ENCODE measurements at places on chromosomes 16 and 17.

DNA sequence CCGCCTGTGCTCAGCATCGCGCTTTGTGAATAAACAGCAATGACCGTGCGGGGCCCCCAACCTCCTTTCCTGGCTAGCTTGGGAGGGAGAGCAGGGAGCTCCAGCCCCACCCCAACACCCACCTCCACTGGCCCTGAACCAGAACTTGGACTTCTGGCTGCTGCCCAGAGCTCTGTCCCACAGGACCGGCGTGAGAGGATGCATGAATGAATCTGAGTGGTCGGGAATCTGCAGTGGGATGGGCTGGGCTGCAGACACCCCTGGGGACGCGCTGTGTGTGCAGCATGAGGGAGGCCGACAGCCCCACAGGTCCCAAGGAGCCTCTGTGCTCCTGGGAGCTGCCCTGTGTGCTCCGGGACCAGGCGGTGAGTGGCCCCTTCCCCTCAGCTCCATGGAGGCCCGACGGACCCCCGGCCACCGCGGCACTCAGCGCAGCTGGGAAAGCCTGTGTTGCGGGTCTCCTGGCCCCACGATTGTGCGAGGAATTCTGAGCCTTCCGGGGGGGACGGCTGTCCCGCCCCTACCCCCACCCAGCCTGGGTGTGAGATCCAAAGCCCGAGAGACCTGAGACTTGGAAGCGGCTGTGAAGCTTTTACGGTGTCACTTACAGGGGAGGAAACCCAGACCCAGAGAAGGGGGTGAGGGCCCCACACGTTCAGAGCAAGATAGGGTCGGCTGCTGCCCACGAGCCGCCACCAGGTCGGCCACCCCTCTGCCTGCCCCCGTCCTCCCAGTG, 5.4 kb downstream of the PIEZO1 start:
- DNase-seq = no peak

- no peak for DNase-seq
Observed at GRCh38 chr16:8510160-8510559, 80.2 kb downstream of the TMEM114 start.

- no peak for DNase-seq
Observed at GRCh38 chr17:79905832-79906231, 66.6 kb upstream of the CBX4 start.

DNA sequence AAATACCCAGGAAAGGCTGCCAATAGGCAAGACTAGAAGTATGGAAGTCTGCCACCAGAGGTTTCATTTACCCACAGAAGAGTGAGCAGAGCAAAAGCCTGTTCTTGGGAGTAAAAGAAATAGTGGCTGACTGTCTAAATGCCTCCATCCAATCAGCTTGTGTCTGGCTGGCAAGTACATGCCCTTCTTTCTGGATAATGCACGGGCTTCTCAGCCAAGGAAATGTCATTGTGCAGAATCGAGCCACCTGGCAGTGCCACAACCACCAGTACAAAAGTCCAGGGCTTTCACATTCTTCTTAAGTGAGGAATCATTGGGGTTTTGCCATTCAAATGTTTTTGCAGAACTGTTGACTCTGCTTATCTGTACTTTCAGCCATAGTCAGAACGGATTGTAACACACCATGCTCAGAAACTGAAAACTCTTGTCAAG, 10.1 kb upstream of the ERCC4 start:
- DNase-seq = no peak

- DNase-seq = no peak
Observed at GRCh38 chr17:36880268-36880905, 56.9 kb upstream of the LHX1 start.

DNA sequence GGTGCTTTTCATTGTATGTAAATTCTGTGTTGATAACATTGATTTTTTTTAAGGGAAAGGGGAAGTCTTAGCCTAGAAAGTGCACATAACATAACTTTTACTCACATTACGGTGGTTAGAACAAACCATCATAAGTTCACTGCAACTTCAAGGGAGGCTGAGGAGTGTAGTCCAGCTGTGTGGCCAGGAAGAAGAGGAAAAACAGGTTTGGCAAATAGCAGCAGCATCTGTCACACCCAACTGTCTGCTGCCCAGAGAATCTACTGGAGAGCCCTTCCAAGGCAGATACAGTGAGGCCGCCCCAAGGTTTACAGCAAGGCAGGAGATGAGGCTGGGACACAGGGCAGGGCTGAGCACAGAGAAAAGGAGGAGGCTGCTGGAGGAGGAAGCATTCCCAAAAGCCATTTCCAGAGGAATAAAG, 60.6 kb downstream of the AIPL1 start:
- no peak for DNase-seq

DNA sequence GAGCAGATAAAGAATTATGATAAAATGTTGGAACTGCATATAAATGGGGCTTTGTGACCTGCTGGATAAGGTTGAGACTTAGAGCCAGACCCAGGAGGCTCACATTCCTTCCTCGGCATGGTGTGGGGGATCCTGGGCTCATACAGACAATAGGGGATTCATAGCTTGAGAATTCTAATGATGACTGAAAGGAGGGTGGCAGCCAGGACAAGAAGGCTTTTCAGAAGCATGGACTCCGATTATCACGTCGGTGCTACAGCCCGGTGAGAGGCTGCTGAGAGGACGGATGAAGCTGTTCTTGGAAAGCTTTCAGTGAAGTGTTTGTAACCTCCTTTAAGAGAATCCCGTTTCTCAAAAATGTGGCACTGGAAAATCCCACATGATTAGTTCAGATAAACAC, 167.2 kb downstream of the ANKFN1 start:
- no peak for DNase-seq

GRCh38 chr16:51056331-51056730, 94.7 kb downstream of the SALL1 start:
- no peak for DNase-seq

DNA sequence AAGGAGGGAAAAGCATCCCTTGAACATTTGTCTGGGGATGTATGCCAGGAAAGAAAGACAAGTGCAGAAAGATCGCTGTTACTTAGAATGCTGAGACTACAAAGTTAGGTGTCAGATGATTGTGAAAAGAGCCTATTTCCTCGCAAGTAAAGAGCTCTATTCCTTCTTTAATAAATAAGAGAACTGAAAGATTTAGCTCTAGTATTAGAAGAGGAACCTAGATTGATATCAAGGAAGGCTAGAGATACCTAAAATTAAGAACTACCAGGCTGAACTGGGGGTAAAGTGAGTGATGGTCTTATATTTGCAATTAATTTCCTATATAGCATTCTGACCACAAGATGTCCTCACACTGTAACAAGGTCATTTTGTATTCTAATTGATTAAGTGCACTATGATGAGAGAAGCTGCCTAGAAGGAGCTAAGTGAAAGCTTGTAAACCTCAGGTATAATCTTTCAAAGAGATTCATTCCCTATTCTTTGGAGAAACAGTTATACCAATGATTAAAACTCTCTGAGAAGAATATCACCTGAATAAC, 62.3 kb downstream of the SSH2 start:
- no peak for DNase-seq

GRCh38 chr17:14052886-14053615, 16.3 kb upstream of the COX10 start:
- DNase-seq = peak; percentile 44

DNA sequence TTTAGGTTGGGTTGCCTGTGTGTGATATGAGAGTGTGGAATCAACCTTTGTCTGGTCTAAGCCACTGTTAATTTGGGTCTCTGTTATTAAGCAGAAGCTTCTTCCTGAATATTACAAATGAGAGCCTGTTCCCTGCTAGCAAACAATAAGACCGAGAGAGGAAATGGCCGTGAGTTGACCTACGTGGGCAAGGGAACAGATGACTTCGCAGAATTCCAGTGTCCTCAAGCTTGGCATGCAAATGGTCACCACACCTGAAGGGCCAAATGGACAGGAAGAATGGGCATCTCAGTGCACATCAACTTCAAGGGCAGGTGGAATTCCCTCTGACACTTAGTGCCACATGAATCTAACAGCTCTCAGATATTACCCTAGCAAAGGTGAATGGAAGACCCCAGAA, 250.8 kb upstream of the FOXF1 start:
- DNase-seq = no peak

Data from fibroblast of skin of left quadriceps (primary cell).